Activated T-cell treated with anti-CD3 and anti-CD28 coated beads, Interleukin-2, amount 50 U/mL, for 72 hours (primary cell): ENCODE measurements at places on chromosomes 11 and 22. TPM values are rescaled to one million over a fixed set of nuclear protein-coding genes. Genes with fewer than 3 reads are reported as not detected.

DNA sequence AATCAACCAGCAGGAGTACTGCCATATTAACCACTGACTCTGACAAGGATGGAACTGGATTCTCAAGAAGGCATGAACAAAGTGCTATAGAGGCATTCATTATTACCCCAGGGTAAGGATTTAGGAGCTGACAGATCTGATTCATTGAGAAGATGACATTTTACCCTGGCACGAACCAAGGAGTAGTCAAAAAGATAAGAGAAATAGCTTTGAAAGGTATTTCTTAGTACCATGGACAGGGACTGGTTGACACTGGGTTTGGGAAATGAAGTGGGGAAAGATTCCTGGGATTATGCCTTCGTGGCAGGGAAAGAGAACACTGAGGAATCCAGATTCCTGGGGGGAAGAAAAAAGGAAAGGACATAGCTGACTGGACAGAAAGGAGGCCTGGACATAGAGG lies 5.1 kb upstream of the SAAL1 start:
- H3K4me1 ChIP-seq = peaks cover 9% of the 10 kb centered on the region
- no peak overlapping the region for H3K27ac ChIP-seq
- peaks cover 24% of the 10 kb centered on the region for H3K27me3 ChIP-seq
- H3K36me3 ChIP-seq = no peaks in the 10 kb centered on the region
- no peak for DNase-seq

GRCh38 chr11:288478-289397 lies at the start of gene PGGHG:
Gene PGGHG, plus strand, starts transcription at chr11:289126. Its CDS starts 691 bp downstream, at chr11:289817.
- H3K27me3 ChIP-seq = no peaks in the 10 kb centered on the region
- H3K4me3 ChIP-seq = peak within 1 kb of the TSS; percentile 94
- peaks cover 7% of the 10 kb centered on the region for H3K36me3 ChIP-seq
- H3K27ac ChIP-seq = peak within 1 kb of the TSS; percentile 86
- peak; percentile 73 for DNase-seq
- peaks cover 46% of the 10 kb centered on the region for H3K4me1 ChIP-seq

DNA sequence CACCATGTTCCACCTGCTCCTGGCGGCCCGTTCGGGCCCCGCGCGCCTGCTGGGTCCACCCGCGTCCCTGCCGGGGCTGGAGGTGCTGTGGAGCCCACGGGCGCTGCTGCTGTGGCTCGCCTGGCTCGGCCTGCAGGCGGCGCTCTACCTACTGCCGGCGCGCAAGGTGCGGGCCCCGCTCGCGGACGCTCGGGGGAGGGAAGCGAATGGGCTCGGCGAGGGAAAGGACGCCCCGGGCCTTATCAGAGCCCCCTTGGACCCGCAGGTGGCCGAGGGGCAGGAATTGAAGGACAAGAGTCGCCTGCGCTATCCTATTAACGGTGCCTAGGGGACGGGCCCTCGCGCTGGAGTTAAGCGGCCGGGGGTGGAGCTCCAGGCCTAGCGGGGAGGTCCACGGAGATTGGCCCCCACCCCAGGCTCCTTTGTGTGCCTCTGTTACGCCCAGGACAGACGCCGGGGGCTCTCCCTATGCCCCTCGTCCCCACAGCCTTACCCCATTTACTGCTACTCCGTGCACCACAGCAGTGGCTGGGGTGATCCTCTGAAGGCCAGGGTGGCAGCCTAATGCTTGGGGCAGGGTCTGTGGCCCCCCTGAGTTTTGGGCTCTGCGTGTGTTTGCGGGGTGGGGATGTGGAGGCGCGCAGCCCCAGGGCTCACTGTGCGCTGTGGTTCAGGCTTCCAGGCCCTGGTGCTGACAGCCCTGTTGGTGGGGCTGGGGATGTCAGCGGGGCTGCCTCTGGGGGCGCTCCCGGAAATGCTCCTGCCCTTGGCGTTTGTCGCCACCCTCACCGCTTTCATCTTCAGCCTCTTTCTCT lies 1.1 kb downstream of the TM7SF2 start:
- peaks cover 55% of the 10 kb centered on the region for H3K4me1 ChIP-seq
- peaks cover 4% of the 10 kb centered on the region for H3K36me3 ChIP-seq
- DNase-seq = peak; percentile 76
- peak overlapping the region; percentile 93 for H3K27ac ChIP-seq

DNA sequence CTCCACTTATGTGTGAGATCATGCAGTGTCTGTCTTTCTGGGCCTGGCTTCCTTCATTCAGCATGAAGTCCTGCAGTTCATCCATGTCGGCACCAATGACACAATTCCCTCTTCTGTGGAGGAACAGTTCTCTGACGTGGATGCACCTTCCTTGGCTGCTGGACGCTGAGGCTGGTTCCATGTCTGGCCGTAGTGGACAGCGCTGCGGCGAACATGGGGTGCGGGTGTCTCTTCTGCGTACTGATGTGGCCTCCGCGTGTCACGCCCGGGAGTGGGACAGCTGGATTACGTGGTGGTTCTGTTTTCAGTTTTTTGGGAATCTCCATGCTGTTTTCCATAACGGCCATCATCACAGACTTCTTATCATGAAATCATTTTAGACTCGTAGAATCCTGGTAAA lies 16.9 kb upstream of the MUC2 start:
- H3K27ac ChIP-seq = no peak overlapping the region
- peaks cover 3% of the 10 kb centered on the region for H3K4me1 ChIP-seq
- no peaks in the 10 kb centered on the region for H3K27me3 ChIP-seq
- no peak overlapping the region for H3K4me3 ChIP-seq
- DNase-seq = no peak

DNA sequence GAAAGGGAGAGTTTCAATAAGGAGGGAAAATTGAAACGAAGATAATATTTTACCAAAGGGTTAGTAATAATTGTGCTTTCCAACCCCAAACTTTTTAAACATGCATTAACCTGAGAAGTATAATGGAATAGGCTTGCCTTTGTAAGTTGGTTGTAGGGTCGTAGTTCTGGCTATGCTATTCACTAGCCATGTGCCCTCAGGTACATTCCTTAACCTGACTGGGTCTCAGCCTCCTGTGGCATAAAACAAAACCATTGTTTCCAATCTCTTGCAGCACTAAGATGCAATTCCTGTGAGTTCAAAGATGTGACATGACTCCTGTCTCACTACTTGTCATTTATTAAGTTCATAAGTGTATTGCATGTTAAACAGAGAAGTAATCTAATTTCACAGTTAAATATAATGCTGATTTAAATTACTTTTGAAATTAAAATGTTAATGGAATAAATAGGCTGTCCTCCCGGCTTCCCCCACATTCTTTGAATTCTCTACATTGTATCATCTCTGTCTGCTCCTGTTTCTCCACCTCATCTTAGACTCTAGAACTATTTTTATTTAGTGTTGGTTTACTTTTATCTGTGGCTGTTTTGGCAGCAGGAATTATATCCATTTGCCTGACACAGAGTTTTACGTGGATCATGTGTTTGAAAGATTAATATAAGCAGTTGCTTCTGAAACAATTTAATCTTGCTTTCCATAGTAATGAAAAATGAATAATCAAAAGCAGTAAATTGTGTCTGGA lies 216.3 kb downstream of the FAT3 start:
- no peak overlapping the region for H3K4me3 ChIP-seq
- H3K36me3 ChIP-seq = no peaks in the 10 kb centered on the region

DNA sequence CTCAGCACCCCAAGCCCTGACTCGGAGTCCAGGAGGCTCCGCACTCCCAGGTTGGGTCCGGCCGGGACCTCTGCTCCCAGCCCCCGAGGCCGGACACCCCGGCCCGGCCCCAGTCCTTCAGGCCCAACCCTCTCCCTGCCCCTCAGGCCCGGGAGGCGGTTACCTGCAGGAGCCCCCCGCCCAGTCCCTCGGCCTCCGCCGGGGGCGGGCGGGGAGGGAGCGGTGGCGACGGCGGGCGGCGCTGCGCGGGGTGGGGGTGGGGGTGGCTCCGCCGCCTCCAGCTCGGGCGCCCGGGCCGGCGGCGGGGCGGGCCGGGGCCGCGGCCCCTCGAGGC lies 310 bp downstream of the TCF20 start:
- peak; percentile 31 for DNase-seq
- H3K27ac ChIP-seq = no peak overlapping the region
- peaks cover 11% of the 10 kb centered on the region for H3K36me3 ChIP-seq
- peak overlapping the region; percentile 94 for H3K4me3 ChIP-seq

DNA sequence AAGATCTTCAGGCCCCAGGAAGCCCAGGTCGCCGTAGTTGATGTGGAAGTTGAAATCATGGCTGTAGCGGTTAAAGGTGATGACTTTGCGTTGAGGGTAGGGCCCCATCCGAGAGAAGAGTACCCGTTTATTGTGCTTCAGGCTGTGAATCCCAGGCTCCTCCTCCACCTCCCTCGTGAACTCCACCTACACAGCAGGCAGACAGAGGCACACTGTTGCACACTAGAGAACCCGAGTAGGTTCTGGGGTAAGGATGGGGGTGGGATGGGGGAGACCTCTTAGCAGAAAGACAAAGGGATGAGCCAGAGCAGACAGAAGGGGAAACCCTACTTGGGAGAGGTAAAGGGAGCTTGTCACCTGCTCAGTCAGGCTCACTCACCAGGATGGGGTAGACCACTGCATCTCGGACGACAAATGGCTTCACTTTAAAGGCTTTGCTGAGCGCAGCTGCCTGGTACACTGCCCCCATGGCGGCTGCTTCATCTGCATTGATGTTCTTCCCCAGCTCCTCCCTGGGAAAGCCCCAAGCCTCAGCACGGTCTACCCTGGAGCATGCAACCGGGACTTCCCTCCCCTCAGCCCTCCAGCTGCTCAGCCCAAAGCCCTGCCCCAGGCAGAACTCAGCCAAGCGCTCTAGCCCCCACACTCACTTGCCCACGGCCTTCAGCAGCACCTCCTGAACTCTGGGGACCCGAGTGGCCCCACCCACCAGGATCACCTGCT lies 5.4 kb downstream of the HYOU1 start:
- peak; percentile 19 for DNase-seq

GRCh38 chr22:19260804-19261203 lies 30.7 kb downstream of the CLTCL1 start:
- peaks cover 13% of the 10 kb centered on the region for H3K4me1 ChIP-seq
- no peak for DNase-seq

DNA sequence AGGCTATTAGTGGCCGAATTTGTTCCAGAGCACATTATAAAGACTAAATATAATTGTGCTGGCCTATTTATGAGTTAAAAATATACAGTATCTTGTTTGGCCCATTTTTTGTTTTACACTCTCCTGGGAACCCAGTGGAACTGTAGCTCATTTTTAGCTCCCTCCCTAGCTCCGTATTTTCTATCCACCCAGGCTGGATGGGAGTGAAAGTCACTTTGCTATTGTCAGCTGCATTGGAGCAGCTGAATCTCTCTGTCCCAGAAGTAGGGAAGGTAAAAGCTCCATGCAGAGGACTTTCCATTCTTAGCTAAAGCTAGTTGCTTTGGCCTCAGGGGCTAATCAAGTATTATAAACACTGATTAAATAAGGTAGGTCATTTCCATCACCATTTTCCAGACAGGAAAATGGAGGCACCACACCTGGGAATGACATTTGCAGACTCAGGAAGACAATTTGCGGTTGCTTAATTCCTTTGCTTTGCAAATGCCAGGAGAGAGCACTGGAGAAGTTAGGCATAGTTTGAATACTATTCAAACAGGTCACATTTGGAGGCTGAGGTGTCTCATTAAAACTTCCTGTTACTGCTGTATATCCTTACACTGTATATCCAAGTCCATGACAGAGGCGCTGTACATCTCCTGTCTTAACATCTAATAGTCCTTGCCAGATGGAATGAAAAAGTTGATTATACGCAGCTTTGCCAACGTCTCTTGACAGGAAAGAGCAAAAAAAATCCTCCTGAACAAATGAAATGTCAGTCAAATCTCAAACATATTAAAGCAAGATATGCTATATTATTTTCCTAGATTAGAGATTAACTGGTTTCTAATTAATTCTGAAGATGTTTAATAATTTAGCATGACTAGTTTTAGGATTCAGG lies 338.1 kb upstream of the KIRREL3 start:
- H3K4me3 ChIP-seq = no peak overlapping the region
- no peaks in the 10 kb centered on the region for H3K4me1 ChIP-seq
- H3K27me3 ChIP-seq = no peaks in the 10 kb centered on the region
- no peak overlapping the region for H3K27ac ChIP-seq
- H3K36me3 ChIP-seq = no peaks in the 10 kb centered on the region
- DNase-seq = no peak

DNA sequence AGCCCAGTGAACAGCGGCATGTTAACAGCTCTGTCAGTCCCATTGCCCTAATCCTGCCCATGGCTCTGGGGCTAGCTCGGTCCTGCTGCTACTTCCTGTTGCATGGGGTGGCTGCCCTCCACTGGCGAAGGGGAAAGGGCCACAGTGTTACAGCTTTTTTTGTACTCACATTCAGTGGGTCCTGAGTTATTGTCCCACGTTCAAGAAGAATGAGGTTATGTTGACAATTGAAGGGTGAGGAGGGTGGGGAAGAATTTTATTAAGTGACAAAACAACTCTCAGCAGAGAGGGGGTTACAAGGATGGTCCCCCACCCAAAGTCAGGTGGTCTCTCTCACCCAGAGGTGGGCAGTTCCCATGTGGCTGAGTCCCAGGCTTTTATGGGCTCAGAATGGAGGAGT lies 17.7 kb upstream of the MS4A7 start:
- no peak overlapping the region for H3K4me3 ChIP-seq
- H3K27ac ChIP-seq = no peak overlapping the region
- DNase-seq = no peak
- H3K4me1 ChIP-seq = peaks cover 5% of the 10 kb centered on the region

DNA sequence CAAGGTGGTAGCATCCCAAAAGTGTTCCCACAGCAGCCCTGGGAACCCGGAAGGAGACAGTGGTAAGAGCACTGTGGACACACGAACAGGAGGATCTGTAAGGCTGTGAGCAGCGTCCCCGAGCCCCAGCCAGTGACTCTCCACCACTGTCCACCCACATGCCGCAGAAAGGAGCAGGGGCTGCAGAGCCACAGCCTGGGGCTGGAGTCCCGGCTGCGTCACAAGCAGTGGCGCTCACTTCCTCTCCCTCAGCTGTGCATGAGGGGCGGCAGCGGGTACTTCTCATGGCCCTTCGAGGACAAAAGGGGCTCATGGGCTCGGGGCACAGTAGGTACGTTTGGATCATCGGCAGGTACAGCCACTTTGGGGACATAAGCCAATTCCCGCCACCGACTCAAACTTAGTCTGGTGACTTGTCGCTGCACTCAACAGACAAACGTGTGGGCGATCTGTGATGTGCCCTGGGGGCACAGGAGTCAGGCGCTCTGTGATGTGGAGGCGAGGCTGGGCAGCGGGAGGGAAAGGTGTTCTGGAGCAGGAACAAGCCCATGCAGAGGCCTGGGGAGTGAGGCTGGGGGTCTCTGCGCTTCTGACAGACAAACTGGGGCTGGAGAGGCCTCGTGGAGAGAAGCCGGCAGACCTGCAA lies 68.5 kb downstream of the SCUBE1 start:
- H3K36me3 ChIP-seq = no peaks in the 10 kb centered on the region
- no peak overlapping the region for H3K4me3 ChIP-seq
- H3K27me3 ChIP-seq = no peaks in the 10 kb centered on the region
- H3K4me1 ChIP-seq = peaks cover 7% of the 10 kb centered on the region
- no peak for DNase-seq

- no peaks in the 10 kb centered on the region for H3K27me3 ChIP-seq
- no peak overlapping the region for H3K4me3 ChIP-seq
- peak; percentile 10 for DNase-seq
- no peaks in the 10 kb centered on the region for H3K4me1 ChIP-seq
Observed at GRCh38 chr11:84384731-84385130, 1098.6 kb upstream of the CCDC90B start.

Gene DEPDC7
- total RNA-seq = 1.2 TPM

- no peak for DNase-seq
- H3K27ac ChIP-seq = no peak overlapping the region
- peaks cover 9% of the 10 kb centered on the region for H3K4me1 ChIP-seq
- peaks cover 4% of the 10 kb centered on the region for H3K36me3 ChIP-seq
Observed at GRCh38 chr11:30314625-30315024, 8.3 kb upstream of the ARL14EP start.

- no peak overlapping the region for H3K4me3 ChIP-seq
- H3K36me3 ChIP-seq = no peaks in the 10 kb centered on the region
- no peak for DNase-seq
- H3K4me1 ChIP-seq = no peaks in the 10 kb centered on the region
- H3K27ac ChIP-seq = no peak overlapping the region
- H3K27me3 ChIP-seq = peaks cover 19% of the 10 kb centered on the region
Observed at GRCh38 chr11:76850815-76851214, 9.9 kb upstream of the ACER3 start.
